ENCODE measurements at places on chromosomes 6 and 20. TPM values are rescaled to one million over a fixed set of nuclear protein-coding genes. Genes with fewer than 3 reads are reported as not detected.

The HLA-DRB1 gene
- 55.9 TPM for total RNA-seq

The SLC2A10 gene
- total RNA-seq = not detected

The POU3F2 gene
- total RNA-seq = not detected

The HIVEP2 gene
- total RNA-seq = 35.4 TPM

The PRKN gene
- 0.77 TPM for total RNA-seq

The MYMX gene
- not detected for total RNA-seq

The CST2 gene
- not detected for total RNA-seq

The PACSIN1 gene
- 1.6 TPM for total RNA-seq

The ADGRB3 gene
- total RNA-seq = not detected

- DNase-seq = no peak
Observed at GRCh38 chr6:19802656-19803055, 34.5 kb upstream of the ID4 start.

GRCh38 chr6:15207923-15208322 is 37.9 kb upstream of the JARID2 start:
- no peak for DNase-seq

GRCh38 chr6:131548441-131548840 is 24.6 kb upstream of the ARG1 start:
- DNase-seq = no peak

- peak; percentile 42 for DNase-seq
Observed at GRCh38 chr6:34237316-34237721, 646 bp downstream of the HMGA1 start.

DNA sequence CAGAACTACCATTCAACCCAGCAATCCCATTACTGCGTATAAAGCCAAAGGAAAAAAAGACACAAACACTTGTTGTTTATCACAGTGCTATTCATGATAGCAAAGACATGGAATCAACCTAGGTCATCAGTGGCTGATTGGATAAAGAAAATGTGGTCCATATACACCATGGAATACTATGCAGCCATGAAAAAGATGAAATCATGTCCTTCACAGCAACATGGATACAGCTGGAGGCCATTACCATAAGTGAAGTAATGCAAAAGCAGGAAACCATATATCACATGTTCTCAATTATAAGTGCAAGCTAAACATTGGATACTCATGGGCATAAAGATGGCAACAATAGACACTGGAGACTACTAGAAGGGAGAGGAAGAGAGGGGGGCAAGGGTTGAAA is 299.6 kb downstream of the ADGRG6 start:
- no peak for DNase-seq

DNA sequence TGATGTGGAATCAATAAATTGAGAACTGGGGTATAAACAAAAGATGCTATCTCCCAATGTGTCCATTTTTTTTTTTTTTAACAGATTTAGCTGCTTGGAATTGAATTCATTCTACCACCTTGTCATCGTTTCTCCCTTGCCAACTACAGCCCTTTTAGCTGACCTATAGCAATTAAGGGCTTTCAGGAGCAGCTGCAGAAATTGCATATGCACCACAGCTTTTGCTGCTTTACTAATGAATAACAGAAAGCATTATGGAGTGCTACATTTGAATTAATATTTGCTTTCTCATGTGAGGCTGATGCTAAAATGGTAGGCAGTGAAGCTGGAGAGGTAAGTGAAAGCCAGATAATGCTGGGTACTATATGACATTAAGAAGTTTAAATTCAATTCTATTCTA is 5.7 kb downstream of the SESN1 start:
- no peak for DNase-seq

DNA sequence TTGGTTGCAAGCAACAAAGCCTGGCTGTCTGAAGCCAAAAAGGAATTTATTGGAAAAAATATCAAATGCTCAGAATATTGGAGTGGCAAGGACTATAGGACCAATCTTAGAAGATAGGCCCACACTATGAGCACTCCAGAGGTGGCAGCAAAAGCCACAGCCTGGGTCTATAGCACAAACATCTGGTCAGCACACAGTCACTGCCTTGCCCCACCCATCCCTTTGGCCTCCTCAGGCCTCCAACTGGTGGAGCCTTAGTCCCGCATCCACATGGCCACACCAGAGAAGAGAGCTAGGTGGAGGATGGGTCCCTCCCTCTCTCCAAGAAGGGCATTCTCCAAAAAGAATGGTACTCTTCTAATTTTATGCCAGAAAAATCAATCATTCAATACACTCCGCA is 14.0 kb downstream of the NUDT3 start:
- no peak for DNase-seq

Data from activated CD4-positive, alpha-beta T cell treated with anti-CD3 and anti-CD28 coated beads, Interleukin-2, amount 10 ng/mL, durations not matched to agents 7 days and 5 days (primary cell).